ENCODE measurements at places on chromosomes 7 and 10.

GRCh38 chr7:99446096-99446495 lies 7.4 kb downstream of the CPSF4 start:
- no peak for DNase-seq

- DNase-seq, result no peak
Measured at GRCh38 chr7:158001003-158001402, 586.6 kb downstream of the PTPRN2 start.

DNA sequence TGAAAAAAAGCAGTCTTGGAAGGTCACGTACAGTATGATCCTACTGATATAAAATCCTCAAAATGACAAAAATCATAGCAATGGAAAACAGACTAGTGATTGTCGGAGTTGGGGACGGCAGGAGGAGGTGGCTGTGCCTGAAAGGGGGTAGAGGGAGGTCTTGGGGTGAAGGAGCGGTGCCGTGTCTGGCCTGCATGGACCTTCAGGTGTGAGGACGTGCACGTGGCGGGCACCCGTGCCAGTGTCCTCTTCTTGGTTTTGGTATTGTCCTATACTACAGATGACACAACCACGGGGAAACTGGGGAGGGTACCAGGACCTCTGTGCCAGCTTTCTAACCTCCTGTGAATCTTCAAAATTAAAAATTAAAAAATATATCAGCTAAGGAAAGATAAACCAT lies 73.0 kb downstream of the COBL start:
- DNase-seq, result no peak

DNA sequence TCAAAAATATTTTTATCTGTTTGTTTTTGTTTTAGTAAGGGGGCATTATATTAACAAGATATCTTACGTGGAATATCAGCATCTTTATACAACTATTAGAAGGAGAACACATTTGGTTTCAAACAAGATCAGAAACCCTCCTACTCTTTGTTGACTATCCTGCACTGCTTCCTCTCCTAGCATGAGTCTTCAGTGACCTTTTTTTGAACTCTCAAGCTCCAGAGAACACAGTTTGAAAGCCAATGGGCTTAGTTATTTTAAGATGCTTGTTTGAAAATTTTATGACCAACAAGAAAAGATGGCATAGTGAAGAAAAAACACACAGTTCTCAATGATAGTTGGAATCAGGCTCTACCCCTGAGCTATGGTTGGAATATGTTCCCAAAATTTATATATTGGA lies 37.2 kb upstream of the RTKN2 start:
- no peak for DNase-seq

DNA sequence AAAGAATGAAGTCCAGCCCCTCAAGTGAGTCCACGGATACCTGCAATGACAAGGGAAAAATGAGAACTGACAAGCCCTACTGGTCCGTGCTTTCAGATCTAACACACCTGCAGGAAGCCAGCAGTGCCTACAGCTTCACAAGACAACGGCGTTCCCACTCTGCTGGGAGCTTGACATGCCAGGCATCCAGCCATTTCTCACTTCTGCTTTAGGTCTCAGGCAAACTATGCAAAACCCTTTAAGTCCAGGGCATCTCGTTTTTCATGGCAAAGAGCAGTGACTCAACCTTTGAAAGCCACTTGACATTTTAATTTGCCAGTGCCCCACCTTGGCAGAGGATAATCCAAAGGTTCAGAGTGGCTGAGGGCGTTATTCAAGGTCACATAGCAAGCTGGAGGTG lies 49.1 kb upstream of the GPAM start:
- DNase-seq, result no peak

DNA sequence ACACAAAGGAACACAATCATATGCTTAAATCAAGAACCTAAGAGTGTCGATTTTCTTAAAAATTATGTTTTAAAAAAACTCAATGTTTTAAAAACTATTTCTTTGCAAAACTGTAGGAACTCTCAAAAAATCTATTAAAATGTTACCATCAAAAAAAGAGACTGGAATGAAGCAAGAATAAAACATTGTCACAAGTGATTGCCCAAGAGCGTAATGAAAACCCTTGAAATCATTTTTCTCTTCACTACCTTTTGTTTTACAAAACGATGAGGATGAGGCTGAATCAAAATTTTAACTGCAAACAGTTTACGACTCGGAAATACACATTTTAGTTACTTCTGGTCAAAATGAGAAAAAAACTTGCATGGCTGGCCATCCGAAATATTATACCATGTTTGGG lies 855 bp downstream of the YME1L1 start:
- DNase-seq, result no peak

GRCh38 chr7:157570531-157571200 lies 233.9 kb downstream of the DNAJB6 start:
- no peak for DNase-seq

GRCh38 chr7:149218469-149219420 lies 20.7 kb upstream of the ZNF212 start:
- DNase-seq, result no peak

DNA sequence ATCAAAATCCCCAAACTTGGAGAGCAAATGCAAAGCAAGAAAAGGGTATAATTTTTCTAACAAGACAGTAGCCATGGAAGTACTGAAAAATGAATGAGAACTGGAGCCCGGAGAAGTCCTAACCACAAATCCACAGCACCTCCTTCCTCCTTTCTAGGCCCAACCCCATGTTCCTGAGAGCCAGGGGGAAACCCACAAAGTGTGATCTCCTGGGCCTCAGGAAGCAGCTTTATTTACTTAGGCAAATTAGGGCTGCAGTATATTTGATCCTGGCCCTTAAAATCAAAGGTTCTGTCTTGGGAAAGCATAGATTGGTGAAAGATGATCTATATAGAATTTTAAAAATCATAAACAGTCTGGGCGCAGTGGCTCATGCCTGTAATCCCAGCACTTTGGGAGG lies 103.0 kb downstream of the DOCK4 start:
- DNase-seq, result no peak

DNA sequence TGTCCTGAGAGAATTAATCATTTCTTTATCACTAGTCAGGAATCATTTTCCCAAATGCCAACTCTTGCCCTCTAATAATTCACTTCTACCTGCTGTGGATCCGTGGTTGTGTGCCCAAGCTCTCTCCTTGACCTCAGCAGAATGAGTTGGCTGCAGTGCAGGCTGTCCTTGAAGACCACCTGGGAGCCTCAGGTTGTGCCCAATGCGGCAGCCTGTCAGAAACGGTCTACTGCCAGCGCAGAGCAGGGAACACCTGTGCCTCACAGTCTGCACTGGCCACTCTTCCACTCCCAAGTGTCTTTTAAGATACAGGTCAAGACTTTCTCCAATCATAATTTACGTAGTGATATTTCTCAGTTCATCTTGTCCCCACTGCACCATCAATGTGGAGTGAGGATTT lies 246.0 kb upstream of the PHF14 start:
- no peak for DNase-seq

GRCh38 chr10:129851941-129852640 lies 112.0 kb downstream of the EBF3 start:
- DNase-seq, result no peak
